ENCODE measurements at places on chromosomes 7 and 10.
A peak's percentile ranks its signal among the peaks of the same experiment; 100 is the strongest.

DNA sequence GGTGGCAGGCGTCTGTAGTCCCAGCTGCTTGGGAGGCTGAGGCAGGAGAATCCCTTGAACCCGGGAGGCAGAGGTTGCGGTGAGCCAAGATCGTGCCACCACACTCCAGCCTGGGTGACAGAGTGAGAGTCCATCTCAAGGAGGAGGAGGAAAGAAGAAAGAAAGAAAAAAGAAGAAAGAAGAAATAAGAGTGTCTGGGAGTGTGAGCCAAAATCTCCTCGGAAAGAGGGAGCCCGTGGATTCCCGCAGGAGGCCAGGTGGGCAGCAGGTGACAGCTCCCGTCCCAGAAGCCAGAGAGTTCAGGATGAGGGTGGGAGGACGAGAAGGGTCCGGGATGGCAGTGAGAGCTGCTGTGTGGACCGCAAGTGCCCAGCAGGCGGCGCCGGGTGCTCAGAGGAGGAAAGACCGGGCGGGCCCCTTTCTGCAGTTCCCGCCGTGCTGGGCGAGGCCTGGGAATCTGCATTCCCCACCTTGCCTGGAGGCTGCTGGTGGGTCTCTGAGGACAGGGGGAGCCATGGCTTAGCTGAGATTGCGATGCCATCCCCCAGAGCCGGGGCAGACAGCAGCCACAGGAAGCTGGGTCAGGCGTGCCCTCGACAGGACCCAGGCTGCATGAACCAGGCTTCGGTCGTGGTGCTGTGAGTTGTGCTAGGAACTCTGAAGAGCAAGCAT, 17.1 kb upstream of the AMZ1 start:
- peak; percentile 88 for DNase-seq

DNA sequence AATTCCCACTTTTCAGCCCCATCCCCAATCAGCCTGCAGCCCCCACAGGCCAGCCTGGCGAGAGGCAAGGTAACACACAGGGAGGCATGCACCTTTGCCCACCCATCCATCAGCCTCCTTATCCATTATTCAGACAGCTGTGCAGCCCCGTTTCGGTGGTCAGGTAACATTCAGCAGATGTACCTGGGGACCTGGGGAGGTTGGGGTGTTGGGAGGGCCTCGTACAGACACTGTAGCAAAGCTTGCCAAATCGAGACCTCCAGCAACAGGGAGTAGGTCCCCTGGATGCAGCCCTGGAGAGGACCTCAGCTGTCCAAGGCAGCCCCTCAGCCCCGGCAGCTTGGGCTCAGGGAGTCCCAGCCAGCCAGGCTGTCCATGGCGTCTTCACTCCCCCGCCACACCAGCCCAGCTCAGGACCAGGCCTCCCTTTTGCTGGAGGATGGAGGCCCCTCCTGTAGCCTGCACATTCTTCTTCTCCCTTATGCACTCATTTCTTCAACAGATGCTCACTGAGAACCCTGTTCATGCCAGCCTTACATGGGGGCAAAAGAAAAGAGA, 8.5 kb upstream of the DRGX start:
- no peak for DNase-seq

- no peak for DNase-seq
These were observed 22.4 kb downstream of the GBF1 start for GRCh38 chr10:102267748-102268147.

GRCh38 chr7:21463524-21463923, 35.6 kb downstream of the SP4 start:
- no peak for DNase-seq

DNA sequence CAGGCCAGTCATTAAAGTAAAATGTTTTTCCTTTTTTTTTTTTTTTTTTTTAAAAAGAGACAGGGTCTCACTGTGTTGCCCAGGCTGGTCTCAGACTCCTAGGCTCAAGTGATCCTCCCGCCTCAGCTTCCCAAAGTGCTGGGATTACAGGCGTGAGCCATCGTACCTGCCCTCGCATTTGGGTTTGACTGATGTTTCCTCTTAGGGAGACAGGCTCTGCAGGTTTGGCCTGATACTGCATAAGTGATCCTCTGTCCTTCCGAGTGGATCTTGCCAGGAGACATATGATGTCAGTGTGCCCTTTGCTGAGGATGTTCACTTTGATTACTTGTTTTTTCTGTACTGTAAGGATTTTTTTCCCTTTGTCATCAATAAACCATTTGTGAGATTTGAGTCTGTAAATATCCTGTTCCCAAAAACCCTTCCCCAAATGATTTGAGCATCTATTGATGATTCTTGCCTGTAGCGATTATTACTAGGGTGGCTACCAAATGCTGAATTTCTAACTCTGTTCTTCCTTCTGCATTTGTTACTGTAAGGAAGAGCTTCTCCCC, 19.7 kb downstream of the LIMK1 start:
- no peak for DNase-seq

DNA sequence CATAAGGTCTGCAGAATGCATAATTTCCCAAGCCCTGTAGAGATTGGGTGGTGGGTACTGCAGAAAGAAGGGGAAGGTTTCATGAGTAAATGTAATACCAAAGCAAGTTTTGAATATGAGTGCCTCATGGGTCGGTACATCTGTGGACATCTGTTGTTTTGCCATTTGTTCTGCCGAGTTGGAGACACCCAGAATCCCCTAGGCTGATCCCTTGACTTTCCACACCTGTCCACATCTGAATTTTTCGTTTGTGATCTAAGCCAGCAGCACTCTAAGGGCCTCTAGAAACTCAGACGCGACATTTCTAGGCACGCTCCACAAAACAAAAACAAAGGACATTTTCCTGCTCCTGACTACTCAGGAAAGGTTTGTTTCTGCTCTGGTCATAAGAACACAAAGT, 11.7 kb upstream of the SLF2 start:
- no peak for DNase-seq

- DNase-seq, result peak; percentile 91
These were observed 3.6 kb downstream of the NPM3 start for GRCh38 chr10:101779544-101780186.

DNA sequence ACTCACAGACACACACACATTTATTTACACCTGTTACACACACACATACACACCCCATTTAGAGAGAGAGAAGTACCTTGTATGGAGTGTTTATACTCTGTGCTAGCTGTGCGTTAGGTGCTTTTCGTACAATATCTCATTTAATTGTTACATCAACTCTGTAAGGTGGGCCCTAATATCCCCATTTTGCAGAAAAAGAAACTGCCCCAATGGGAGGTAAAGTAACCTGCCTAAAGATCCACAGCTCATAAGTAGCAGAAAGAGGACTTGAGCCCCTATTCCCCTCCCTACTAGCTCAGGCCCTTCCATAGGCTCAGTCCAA, 23.8 kb upstream of the RBM20 start:
- DNase-seq, result no peak

- DNase-seq, result no peak
These were observed 106.4 kb upstream of the FAM133B start for GRCh38 chr7:92696584-92696983.

- DNase-seq, result no peak
These were observed 100.6 kb downstream of the MICU1 start for GRCh38 chr10:72525277-72525676.

DNA sequence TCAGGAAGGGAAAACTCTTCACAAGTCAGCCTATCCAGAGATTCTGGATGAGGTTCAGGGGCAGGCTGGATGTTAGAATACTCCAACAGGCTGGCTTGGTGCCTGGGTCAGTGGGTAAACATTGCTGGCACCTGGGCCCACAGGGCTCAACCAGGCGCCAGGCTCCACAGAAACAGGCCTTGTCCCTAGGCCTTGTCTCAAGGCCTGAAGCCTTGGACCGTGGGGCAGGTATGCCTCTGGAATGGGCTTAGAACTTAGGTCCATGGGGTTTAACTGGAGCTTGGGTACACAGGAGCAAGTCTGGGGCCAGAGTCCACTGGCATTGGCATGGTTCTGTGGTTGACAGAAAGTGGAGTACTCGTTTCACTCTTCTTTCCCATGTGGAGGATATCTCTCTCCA, 263.0 kb upstream of the ETV1 start:
- DNase-seq, result no peak

- DNase-seq, result no peak
These were observed 215.6 kb upstream of the LRRN3 start for GRCh38 chr7:110875346-110875745.

GRCh38 chr10:69089638-69090599, 2.0 kb downstream of the SRGN start:
- no peak for DNase-seq

GRCh38 chr7:138324941-138325340, 135.1 kb upstream of the TRIM24 start:
- DNase-seq, result peak; percentile 34

GRCh38 chr7:18659746-18660145, 164.2 kb downstream of the HDAC9 start:
- no peak for DNase-seq

DNA sequence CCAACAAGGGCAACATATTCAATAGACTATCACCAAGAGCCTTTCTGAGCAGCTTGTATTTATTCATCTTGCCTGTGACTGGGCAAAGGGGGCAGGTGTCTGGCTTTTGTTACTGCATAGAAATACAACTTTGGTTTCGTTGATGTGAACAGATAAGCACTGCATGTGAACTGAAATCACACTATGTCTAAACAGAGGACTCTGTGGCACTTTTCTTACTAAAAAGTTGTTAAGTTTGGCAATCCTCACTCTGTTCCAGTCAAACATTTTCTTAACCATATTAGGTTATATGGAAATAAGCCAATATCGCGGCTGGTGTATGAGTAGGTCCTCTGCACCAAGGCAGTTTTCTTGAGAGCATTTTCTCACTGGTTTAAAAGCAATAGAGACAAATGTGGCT, 48.5 kb downstream of the CALD1 start:
- no peak for DNase-seq

- DNase-seq, result no peak
These were observed 118.5 kb downstream of the RAB18 start for GRCh38 chr10:27622596-27622995.

DNA sequence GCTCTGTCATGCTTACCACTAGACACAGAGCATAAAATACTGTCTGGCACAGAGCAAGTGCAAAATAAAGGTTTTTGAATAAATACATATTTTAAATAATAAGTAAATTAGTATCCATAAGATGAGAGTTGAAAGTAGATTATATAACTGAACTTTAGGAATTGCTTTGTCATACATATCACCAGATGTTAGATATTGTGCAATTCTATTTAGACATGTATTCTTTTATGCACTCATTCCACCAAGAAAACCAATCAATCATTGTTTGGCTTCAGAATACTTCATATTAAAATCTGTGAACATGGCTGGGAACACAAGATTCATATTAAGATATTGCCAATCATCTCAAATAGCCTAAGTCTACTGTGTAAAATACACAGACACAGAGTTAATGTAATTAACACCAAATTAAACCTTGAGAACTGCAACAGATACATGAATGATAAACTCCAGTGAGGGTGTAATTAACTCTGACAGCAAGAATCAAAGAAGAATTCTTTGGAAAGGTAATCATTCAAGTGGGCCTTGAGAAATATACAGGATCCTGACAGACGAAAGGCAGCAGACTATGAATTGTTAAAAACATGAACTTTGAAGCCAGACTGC, 201.0 kb upstream of the PTN start:
- DNase-seq, result no peak

DNA sequence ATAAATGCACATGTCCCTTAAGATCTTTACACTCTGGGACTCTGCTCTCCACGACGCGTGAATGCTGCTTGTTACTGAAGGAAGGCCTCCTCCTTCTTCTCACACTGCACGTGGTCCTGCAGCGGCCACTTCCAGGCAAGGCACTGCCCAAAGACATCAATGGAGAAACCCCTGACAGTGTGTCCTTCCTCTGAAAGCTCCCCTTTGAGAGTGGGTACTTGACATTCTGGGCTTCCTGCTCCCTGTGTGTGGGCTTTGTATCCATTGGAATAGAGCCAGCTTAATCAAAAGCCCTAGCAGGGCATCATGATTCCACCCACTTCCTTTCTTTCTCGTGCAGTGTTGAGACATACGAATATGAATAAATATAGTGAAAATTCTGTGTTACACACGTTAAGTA, 69.7 kb upstream of the STK17A start:
- peak; percentile 46 for DNase-seq

GRCh38 chr7:135759532-135759931, 10.9 kb upstream of the FAM180A start:
- DNase-seq, result no peak

DNA sequence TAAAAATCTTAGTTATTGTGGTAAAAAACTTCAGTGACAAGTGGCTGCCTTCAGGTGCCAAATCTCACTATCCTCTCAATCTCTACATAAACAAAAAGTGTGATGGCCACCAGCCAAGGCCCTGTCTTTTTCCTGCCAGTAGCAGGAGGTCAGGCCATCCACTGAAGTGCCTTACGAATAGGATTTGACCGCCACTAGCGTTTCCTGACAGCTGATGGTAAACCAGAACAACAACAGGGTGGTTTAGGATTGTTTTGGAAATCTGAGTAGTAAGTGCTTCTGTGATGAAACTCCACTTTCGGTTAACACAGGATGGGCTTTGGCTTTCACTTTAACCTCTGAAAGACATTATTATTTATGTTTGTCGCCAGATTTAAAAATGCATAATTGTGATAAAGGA, 55.7 kb upstream of the OGDHL start:
- peak; percentile 6 for DNase-seq

DNA sequence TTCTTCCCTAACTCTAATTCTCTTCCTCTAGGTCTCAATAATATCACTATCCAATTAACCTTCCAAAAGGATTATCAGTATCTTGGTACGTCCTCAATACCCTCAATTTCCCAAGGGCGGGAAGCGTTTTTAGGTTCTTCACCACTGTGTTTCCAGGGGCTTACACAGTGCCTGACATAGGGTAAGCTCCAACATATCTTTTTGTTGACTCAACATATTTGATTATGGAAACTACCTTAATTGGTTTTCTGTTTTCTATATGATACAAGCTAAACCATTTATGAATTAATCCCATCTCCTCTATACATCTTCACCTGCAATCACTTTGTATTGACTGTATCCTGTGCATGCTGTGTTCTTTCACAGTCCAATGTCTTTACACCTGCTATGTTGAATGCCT, 987.3 kb downstream of the GRID1 start:
- DNase-seq, result no peak

DNA sequence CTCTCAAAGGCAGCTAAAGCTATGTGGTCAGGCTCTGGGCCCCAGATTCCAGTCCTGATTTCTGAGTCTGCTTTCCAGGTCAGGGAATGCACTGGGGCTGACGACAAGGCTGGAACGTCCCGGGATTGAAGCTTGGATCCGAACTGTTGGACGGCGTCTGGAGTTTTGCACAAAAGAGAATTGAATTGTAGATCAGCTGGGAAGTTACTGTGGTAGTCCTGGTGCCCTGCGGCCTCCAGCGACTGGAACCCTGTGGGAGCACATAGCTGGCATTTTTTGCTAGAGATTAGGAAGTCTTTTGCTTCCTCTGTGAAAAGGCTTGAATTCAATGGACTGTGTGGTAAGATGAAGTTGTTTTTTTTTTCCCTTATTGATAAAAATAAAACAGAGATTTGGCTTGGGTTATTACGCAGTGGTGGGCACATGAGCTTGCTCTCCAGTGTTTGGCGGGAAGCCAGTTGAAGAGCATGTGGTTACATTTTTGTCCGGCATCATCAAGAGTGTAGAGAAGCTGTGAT, at the start of gene HK1:
HK1 (plus strand) TSS at position 51 of the 518 bp plus-strand sequence.
- DNase-seq, result no peak

Measured in DMS53 (cell line).